ENCODE measurements at places on chromosomes 2 and 18.
A peak's percentile ranks its signal among the peaks of the same experiment; 100 is the strongest.

- DNase-seq, result no peak
Measured at GRCh38 chr2:234904785-234905184, 47.0 kb upstream of the SH3BP4 start.

DNA sequence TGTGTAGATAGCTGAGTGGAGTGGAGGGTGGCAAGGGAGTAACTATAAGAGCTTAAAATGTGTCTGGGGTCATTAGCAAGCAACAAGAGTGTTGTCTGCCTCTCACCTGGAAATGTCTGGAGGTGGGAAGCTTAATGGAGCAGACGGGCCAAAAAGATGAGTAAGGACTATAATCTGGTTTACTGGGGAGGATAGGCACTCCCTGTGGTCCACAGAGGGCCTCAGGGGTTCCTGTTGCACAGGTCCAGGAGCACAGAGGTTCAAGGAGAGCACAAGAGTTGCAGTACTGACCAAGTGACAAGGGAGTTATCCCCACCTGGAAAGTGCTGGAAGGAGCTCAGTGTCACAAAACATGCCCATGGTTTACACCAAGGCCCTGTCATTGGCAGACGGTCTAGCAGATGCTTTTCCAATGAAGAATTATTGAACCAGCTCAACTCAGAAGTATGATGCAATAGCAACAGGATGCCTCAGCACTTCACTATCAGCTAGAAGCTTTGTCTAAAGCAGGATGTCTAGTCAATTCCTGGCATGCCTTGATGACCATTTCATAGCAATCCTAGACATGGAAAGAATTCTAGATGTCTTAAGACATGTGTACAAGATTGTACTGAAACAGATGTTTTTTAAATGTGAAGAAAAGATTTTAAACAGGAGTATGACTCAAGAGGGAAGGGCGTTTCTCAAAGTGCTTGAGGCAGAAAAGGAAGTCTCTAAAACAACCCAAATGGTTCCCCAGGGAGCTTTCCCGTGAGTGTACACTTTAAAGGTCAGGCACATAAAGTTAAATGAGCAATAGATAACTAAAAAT is 62.9 kb upstream of the SERPINE2 start:
- no peak for DNase-seq

DNA sequence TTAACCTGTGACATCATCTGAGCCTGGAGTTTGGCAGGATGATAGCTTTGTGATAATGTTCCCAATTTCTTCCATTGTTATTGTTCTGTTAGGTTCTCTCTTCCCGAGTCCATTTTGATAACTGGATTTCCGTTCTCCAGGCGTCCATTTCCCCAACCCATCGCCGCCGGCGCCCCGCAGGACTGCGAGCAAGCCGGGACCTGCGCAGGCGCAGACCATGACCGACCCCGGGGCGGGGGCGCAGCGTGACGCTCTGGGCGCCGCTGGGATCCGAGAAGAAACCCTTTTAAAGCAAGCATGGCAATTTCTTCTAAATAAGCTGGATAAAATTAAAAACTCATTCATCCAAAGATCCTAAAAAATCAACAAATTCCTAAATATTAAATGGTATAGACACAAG is at the start of gene SLC25A52:
Gene SLC25A52 (minus strand): TSS at position 186 of the 400 bp plus-strand sequence. CDS start 219 bp downstream, outside the sequence.
- peak; percentile 42 for DNase-seq

DNA sequence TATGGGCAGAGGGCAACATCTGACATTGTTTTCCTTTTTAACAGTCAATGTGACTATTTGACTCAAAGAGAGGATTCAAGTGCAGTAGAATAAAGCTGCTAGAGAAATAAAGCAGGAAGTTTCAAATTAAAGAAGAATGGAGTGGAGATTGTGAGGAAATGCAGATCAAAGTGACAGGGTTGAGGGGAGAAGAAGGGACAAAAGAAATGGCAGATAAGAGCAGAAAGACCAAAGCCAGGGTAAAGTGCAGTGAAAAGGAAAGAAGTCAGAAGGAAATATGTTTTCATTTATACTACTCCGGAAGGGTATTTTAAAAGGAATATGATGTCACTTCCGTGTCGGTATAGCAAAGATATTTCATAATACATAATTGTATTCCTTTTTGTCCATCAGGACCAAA is 297.5 kb upstream of the CRIM1 start:
- no peak for DNase-seq

DNA sequence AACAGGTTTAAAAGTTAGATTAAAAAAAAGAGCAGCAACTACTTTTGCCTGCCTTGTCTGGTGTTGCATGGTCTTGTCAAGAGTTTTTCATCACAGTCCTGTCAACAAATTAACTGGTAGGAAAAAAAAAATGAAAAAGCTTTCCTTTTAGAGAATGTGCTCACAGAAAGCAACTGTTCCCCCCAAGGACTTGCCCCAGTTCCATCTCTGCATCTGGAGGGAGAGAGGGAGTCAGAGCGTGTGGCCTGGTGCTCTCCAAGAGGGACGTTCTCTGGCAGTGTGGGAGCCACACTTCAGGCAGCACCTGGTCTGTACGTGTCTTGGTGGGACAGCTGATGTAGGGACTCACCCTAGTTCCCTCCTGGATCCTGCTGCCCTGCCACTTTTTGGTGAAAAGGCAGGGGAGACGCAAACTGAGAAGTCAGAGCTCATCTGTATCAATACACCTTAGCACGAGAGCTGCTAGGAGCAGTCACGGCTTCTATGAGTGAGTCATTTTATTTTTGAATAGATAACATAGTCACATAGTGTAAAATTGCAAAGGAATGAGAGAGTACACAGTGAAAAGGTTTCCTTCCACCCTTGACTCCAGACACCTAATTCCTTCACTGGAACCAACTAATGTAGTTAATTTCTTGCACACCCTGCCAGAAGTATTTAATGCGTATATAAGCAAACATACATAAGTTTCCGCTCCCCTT is 172.5 kb upstream of the MGAT5 start:
- DNase-seq, result no peak

- DNase-seq, result no peak
Measured at GRCh38 chr18:58668897-58669296, 2.4 kb upstream of the MALT1 start.

DNA sequence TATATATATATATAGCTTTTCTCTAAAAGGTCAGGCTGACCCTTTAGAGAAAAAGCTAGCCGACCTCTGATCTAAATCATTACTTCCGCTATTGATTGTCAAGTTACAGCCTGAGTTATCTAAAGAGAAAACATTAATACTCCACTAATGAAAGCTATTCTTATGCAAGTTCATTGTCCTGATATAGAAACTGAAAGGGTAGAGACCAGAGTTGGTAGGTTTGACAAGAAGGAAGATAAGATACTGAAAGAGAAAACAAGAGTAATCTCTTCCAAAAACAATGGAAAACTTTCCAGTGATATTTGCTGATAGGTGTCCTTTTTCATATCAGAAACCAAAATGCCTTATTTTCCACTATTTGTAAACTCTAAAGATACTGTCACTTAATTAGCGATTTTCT is 62.8 kb upstream of the SLC39A10 start:
- DNase-seq, result no peak

DNA sequence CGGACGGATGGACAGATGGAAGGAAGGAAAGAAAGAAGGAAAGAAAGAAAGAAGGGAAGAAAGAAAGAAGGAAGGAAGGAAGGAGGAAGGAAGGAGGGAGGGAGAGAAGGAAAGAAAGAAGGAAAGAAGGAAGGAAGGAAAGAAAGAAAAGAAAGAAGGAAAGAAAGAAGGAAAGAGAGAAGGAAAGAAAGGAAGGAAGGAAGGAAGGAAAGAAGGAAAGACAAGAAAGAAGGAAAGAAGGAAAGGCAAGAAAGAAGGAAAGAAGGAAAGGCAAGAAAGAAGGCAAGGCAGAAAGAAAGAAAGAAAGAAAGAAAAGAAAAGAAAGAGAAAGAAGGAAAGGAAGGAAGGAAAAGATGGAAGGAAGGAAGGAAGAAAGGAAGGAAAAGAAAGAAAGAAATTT is 162.5 kb upstream of the DNMT3A start:
- no peak for DNase-seq

- DNase-seq, result no peak
Measured at GRCh38 chr2:22273853-22274252, 1111.1 kb upstream of the KLHL29 start.

DNA sequence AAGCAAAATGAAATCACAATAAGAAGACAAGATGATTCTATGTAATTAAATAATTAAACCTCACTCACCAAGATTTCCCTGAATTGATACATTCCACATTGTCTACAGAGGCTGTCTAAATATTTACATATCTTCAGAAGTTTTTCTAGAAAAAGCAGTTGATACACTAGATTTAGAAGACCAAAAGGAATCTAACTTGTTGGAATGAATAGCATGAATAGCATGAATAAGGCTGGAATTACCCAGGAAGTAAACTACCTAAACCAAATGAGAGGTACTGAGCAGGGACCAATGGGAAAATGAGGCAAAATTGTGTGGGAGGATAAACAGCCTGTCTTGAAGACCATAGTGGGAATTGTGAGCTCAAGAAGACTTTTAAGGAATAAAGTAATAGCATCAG is 479.7 kb downstream of the TXNL1 start:
- no peak for DNase-seq

DNA sequence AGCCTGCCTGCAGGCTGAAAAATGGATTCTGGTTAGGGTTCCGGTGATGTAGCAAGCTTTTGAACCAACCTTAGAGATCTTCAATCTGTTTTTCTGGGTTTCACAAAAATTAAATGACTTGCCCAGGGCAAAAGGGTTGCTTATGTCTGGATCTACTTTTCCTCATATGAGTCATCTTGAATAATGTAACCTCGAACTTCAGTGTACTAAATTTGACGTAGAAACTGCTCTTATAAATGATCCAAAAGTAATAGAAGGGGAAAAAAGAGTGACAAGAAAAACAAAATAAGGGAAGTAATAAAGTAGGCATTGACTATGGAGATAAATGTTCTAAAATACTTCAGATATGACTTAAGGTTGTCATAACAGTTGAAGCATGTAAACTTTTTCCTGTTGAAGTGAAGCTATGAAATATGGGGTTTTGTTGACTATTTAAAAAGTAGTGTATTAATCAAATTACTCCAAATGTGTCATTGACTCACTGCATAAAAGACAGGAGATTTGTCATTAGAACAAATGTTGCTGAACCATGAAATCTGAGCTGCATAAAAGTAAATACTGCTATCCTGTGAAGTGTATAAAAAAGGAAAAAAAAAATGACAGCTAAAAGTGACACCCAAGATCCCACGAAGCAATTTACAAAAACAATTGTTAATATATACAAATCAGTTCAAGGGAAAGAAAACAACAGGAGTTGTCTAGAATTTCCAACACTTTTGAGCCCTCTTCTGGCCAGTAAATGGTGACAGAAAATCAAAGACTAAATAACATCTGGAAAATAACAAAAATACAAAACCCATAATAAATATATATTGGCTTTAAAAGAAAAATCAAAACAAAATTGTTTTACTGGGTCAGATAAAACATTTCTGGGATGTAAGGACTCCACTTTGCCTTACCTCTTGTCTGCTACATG is 103.6 kb upstream of the SERPINE2 start:
- DNase-seq, result no peak

Measured in K562 (cell line).